ENCODE measurements at places on chromosomes 3 and 15. TPM values are rescaled to one million over a fixed set of nuclear protein-coding genes. Genes with fewer than 3 reads are reported as not detected.

DNA sequence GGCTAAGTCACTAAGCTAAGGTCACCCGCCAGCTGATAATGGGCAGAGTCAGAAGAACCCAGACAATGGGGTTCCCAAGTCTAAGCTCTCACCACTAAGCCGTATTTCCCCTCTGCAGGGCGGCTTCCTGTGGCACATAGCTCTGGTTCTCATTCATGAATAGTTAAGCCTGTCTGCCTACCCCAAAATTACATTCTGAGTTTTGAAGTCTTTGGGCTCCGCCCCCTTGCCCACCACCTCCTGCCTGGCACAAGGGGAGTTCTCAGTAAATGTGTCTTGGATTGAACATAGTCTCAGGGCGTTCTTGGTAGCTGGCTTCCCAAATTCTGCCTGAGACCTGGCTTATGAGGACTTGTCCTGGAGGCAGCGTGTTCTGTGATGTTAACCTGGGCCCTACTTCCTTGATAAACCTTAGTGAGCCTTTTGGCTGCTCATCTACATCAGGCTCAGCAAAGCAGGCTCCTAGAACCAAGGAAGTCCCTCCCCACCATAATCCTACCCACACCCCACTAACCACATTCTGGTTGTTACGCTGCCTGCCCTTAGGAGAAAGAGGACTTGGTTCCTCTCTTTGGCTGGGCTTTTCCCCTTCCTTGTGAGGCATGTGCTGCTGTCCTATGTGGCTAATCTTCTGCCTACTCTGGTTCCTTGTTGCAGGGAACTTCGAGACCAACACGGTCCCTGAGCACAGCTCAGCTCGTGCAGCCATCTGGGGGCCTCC lies 54.9 kb downstream of the STARD5 start:
- no peak for DNase-seq

DNA sequence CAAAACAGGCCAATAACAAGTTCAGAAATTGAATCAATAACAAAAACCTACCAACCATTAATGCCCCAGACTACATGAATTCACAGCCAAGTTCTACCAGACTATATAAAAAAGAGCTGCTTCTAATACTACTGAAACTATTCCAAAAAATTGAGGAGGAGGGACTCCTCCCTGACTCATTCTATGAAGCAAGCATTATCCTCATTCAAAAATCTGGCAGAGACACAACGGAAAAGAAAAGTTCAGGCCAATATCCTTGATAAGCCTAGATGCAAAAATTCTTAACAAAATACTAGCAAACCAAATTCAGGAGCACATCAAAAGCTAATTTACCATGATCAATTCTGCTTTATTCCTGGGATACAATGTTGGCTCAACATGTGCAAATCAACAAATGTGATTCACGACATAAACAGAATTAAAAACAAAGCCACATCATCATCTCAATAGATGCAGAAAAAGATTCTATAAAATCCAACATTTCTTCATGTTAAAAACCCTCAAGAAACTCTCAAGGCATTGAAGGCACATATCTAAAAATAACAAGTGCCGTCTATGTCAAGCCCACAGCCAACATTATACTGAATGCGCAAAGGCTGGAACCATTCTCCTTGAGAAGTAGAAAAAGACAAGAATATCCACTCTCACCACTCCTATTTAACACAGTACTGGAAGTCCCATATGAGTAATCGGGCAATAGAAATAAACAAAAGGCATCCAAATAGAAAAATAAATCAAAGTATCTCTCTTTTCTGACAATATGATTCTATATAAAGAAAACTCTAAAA lies 573.6 kb upstream of the GRM7 start:
- DNase-seq = no peak

The SLC9A9 gene
- total RNA-seq = 66.3 TPM

GRCh38 chr3:21372316-21372715 lies 378.7 kb downstream of the ZNF385D start:
- no peak for DNase-seq

- DNase-seq = no peak
These were observed 11.1 kb upstream of the ARID3B start for GRCh38 chr15:74529921-74530320.

DNA sequence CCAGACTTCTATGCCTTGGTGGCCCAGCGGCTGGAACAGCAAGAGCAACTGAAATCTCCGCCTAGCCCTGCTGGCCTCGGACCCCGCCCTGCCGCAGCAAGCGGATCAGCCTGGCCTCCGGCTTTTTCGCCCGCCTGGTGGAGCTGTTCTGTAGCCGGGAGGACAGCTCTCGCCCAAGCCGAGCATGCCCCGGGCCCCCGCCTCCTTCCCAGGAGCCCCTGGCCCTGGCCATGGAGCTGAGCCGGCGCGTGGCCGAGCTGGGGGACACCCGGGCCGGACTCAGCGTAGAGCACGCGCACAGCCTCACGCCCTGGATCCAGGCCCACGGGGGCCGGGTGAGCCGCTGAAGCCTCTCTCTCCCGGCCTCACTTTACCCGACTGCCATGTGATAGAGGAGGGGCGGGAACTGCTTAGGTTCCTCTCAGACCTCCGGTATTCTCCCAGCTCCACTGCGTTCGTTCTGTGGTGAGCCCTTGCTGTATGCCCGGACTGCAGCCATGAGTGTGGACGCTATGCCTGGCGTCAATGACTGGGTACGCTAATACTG lies 24.1 kb upstream of the MRPL3 start:
- peak; percentile 79 for DNase-seq

GRCh38 chr15:100633763-100634075 lies 31.3 kb downstream of the ASB7 start:
- DNase-seq = peak; percentile 39

DNA sequence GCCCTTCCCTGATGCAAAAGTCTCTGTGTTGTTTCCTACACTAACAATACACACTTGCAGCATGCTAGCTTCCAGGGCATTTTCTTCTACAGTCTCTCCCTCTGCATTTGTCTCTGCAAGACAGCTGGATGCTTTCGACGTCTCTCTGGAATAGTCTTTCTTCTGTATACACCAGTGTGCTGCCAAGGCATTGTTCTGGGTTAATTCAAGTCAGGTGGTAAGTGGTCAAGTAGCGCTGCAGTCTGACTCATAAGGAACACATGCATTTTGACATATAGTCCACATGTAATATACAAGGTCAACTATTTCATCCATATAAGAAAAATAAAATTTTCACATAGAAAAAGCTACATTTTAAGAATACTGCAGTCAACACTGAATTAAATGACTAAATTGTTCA lies 92.7 kb downstream of the MYLK start:
- DNase-seq = no peak

The FANCD2 gene
- 5.8 TPM for total RNA-seq

All from lung (tissue), 17 donors.